ENCODE measurements at places on chromosomes 7 and 10.

DNA sequence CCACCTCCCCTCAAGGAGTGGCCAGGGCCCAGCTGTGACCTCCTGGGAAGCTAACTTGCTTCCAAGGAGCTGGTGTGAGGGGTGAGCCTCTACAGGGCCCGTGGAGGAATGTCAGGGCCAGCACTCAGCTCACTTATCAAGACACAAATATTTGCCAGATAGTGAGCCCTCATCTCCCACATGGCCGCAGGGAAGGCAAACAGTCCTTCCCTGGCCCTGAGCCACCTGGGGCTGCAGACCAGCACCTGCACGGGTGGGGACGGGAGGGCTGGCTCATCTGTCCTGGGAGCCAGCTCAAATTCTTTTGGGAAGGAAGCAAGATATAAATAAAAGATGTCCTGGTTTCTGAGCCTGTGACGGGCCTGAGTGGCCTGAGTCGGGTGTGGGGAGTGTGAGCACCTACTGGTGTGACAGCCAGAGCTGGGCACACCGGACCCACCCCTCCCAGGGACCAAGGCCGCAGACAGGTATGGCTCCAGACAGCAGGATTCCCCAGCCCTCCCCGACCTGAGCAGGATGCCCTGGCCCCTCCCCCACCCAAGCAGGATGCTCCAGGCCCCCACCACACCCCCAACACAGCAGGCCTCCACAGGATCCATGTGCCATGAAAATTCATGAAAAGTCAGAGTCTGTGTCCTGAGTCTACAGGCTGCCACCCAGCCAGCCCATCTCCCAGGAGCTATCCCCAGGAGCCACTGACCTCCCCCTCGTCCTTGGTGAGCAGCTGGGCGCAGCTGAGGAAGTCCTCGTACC lies 148.0 kb downstream of the MAPK8 start:
- no peak for DNase-seq

DNA sequence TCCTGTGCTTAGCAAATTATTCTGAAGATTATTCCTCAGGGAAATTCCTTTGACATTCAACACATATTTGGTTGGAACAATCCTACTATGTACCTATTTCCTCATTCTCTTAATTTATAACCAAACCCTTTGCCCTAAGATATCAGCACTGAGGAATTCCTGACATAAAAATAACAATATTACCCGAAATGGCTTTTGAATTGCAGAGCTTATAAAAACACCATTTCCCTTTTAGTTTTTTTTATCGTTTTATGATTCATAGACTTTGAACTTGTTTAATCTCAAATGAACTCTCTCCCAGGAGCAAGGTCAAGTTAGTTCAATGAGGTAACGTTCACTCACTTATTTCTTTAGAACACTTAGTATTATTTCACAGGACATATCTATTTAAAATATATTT lies 7.7 kb upstream of the ABCB1 start:
- DNase-seq: no peak

- no peak for DNase-seq
Measured at GRCh38 chr7:47663851-47664250, 81.9 kb upstream of the TNS3 start.

GRCh38 chr7:110224643-110225042 lies 866.3 kb upstream of the LRRN3 start:
- DNase-seq: no peak

- peak; percentile 51 for DNase-seq
Measured at GRCh38 chr10:26274391-26274790, 57.8 kb downstream of the GAD2 start.

DNA sequence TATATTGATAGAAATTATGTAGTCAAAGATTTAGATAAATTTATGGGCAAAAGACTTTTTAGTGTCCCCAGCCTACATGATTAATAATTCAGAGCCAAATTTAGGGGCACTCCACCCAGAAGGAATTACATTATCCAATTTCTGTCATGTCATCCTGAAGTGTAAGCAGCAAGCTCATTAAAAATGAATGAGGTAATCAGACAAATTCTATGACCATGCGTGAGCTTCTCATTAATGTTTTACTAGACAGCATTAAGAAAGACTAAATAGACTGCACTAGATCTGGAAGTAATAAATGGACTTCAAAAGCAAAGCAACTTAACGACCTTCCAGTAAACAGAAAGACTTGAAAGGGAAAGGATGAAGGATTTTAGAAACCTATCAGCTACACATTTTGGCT lies 22.7 kb upstream of the TRUB1 start:
- no peak for DNase-seq

DNA sequence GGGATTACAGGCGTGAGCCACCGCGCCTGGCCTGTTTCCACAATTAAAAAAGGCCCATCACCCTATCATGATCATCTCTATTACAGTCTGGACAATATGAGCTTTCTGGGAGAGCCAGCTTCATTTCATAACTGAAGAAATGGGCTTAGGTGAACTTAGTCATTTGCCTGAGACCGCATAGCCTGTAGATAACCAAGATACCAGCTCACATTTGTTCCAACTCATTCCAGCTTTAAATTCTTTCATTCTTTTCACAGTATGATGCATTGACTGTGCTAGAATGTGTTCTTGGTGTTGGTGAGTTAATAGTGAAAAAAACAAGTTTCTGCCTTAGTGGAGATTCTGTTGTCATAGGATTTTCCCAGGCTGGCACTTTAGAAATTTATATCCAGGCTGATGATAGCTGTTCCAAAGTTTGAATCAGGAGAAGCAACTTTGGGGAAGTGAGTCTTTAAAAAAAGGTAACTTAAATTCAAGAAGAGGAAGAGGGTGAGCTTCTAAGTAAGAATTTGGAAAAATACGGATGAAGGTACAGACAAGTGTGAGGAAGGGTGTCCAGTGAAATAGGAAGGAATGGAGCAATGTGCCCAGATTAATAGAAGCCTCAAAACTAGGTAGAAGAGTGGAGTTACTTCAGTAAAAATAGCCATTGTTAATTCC lies 2.1 kb upstream of the H2AZ2 start:
- no peak for DNase-seq

- peak; percentile 55 for DNase-seq
Measured at GRCh38 chr10:33334805-33335550, 511 bp upstream of the NRP1 start.

- DNase-seq: no peak
Measured at GRCh38 chr7:957418-958220, 3.1 kb upstream of the ADAP1 start.
